OCI-M1 (cell line): ENCODE measurements at places on chromosomes 7 and 10.

GRCh38 chr7:36021917-36022550, 131.0 kb upstream of the EEPD1 start:
- DNase-seq: no peak

GRCh38 chr10:78868456-78868855, 200.3 kb upstream of the ZMIZ1 start:
- DNase-seq: no peak

DNA sequence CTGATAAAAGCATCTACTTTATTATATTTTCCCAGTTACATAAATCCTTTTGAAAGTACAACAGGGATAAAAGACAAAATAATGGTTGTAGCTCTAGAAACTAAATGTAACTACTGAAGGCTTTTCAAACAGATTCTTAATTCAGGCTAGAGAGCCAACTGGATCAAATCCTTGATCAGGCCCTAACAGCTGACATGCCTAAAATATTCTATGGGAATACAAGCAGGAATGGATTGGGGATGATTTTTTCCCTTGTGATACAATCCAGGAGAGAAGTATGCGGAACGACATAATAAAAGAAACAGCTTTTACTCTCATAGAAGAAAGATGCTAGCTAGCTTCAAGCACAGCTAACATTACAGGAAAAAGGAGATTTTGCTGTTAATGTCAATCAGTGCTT, 49.0 kb downstream of the NT5C2 start:
- DNase-seq: no peak

DNA sequence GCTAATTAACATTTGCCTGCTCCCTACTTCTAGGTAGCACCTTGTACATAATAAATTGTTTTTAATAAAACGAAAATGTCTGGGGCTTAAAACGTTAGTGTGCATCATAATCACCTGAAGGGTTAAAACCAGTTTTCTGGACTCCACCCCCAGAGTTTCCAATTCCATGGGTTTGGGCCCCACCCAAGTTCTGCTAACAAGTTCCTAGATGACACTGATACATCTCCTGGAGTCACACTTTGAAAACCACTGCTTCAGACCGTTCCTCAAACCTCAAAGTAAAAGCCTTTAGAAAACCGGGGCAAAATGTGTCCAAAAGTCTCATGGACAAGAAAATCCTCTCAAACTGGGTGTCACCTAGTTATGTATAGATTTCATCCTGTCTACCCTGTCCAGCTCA, 9.3 kb downstream of the OSBPL3 start:
- peak; percentile 5 for DNase-seq

DNA sequence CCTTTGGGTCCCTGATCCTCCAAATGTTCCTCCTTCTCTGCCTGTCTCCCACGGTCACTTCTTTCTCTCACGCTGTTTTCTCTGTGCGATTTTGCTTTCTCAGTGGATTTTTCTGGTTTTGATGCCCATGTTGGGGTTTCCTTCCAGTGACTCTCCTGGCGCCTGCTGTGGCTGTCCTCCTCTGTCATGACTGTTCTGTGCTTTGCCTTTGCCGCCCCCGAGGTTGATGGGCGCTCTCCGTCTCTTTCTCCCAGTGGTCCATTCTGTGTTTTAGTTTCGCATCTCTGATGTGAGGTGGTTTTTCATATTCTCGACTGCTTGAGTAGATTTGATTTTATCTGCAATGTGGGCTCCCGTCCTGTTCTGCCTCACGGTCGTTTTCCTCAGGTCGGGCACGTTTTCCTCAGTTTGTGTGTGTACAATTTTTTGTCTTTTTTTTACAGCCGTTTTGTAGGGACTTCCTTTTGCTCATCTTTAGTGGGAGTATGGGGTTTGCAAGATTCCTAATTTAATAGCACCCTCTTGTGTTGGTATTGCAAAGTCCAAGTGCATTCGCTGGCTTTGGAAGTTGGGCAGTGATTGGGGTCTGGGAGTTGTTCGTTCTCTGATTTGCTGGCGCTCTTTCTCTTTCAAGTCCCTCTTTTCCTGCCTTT, 100.0 kb downstream of the INPP5A start:
- DNase-seq: peak; percentile 79

DNA sequence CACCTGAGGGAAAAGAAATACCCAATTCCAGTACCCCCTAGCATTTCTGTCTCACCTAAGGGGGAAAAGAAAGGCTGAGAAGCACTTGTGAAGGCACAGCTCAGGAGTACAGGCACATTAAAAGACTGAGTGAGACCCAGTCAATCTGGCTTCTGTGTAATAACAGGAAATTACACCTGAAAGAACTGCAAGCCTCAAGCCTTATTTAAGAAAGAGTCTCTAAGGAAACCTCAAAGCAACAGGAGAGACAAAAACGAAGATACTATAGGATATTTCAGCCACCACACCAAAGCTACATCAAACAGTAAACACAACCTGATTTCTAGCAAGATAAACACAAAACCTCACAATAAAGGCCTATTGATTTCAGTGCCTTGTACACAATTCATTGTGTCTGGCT, 69.6 kb upstream of the CDK1 start:
- no peak for DNase-seq

GRCh38 chr7:1228545-1229201, 4.0 kb upstream of the UNCX start:
- no peak for DNase-seq

- peak; percentile 65 for DNase-seq
Measured at GRCh38 chr10:15455456-15455855, 84.4 kb upstream of the FAM171A1 start.

DNA sequence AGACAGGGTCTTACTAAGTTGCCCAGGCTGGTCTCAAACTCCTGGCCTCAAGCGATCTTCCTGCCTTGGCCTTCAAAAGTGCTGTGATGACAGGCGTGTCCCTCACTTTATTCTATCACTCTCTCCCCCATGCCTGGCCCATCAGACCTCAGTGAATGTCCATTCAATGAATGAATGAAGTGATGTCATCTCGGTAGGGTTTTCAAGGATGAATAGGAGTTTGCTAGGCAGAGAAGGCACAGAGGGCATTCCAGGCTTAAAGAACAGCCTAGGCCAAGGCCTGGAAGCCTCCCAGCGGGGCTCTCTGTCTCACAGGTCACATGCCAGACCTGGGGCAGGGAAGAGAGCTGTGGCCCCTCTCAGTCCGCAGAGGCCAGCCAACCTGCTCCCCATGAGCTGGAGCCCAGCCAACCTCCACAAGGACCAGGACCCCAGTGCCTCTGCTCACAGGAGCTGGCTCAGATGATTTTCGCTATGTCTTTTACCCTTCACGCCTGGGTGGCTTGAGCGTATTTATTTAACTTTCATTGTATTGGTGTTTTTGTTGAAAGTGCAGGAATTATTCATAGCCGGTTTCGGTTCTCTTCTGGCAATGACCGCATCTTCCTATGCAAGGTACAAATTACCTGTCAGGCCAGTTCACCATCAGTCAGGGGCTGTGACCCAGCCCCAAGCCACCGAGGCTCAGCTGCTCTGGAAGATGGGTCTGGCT, 11.8 kb upstream of the TNRC18 start:
- no peak for DNase-seq
